ENCODE measurements at places on chromosomes 3 and 15.

DNA sequence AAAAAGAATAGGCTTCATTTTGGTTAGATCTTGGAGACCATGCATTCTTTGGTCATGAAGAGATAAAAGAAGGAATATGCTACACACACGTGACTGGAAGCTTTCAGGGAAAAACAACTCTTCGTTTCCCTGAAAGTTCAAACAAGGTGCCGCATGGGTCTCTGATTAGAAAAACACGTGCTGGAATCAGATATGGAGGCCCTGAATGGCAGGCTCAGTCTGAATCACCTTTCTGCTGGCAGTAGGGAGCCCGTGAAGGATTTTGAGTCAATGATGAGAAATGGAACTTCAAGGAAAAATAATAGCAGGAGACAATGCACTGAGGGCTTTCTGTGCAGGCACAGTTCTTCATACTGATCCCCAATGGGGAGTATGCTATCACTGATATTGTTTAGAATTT, 99.8 kb upstream of the LRRN1 start:
- no peak for DNase-seq

DNA sequence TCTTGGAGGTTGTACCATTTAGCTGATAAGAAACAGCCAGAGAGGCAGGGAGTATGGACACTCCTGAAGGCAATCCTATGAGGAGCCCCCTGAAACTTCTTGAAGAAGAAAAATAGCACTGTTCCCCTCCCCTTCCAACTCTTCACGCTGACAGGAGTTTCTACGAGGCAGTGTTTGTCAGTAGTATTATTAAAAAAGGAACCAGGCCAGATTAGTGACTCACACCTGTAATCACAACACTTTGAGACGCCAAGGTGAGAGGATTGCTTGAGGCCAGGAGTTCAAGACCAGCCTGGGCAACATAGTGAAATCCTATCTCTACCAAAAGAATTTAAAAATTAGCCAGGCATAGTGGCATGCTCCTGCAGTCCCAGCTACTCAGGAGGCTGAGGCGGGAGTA, 38.7 kb downstream of the WWTR1 start:
- no peak for DNase-seq

DNA sequence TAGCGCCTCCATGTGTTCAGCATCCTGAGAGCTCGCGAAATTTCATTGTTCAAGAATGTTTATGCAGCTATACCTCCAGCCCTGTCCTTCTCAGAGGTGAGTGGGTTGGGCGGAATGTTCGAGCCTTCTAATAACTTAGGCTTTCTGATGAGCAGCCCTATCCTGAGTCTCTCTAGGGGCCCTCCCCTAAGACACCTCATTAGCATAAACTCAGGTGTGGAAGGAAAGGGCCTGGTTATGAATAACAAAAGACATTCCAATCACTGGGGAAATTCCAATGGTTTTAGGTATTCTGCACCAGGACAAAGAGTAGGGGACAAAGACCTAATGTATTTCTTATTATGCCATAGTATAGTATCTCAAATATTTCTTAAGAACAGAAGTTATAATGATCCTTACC, 138.1 kb upstream of the PDZRN3 start:
- DNase-seq = no peak

- DNase-seq = no peak
Observed at GRCh38 chr3:12643010-12643380, 20.9 kb downstream of the RAF1 start.

DNA sequence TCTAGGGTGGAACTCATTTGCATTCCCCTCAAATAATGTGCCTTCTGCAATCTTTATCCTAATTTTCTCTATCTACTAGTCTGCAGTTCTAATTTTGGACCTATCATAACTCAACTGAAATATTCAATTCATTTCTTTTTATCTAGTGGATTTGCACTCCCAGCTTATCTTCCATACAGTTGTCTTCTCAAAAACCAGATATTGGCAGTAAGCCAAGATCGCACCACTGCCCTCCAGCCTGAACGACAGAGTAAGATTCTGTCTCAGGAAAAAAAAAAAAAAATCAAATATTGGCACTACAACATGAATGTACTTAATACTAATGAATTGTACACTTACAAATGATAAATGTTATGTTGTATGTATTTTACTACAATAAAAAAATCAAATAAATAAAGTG, 18.0 kb upstream of the CHMP2B start:
- DNase-seq = no peak

- no peak for DNase-seq
Observed at GRCh38 chr3:7254251-7254650, 393.3 kb downstream of the GRM7 start.

- DNase-seq = no peak
Observed at GRCh38 chr15:98397419-98397818, 250.9 kb upstream of the IGF1R start.
